Glomerular endothelial cell (primary cell): ENCODE measurements at places on chromosomes 2 and 18.

- DNase-seq = no peak
Observed at GRCh38 chr18:5180254-5180653, 16.8 kb downstream of the AKAIN1 start.

- DNase-seq = no peak
Observed at GRCh38 chr18:54964741-54965140, 5.5 kb upstream of the CCDC68 start.

- DNase-seq = no peak
Observed at GRCh38 chr2:21161832-21162614, 38.3 kb downstream of the TDRD15 start.

DNA sequence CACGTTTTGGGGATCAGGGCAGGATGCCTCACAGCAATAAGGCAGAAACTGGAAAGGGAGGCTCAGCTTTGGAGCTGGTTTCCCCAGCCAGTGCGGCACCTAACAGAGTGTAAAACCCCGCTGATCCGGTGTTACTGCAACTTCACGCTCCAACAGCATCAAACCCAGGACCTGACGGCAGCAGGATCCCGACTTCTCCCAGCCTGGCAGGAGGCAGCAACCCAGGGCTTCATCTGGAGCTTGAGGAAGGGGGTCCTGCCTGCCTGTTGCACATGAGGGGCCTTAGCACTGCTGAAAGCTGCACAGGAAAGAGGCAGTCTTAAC is 209.8 kb downstream of the MGAT5 start:
- no peak for DNase-seq

DNA sequence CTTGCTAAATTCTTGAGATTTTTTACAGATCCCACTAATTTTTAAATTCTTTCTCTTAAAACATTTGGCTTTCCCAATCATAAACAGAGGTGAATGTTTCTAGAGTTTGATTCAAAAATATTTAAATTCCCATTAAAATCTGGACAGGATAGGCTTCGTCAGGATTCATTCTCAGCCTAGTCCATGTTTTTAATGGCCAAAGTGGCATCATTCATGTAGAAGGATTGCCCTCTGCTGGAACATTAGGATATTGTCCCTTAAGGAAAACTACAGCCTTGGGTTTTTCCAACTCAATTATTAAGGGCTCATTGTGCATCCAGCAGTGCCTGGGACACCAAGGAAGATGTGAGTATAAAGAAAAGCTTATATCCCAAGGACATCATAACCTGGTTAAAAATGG is 71.7 kb downstream of the TPGS2 start:
- DNase-seq = peak; percentile 31
